ENCODE measurements at places on chromosomes 2 and 18.

DNA sequence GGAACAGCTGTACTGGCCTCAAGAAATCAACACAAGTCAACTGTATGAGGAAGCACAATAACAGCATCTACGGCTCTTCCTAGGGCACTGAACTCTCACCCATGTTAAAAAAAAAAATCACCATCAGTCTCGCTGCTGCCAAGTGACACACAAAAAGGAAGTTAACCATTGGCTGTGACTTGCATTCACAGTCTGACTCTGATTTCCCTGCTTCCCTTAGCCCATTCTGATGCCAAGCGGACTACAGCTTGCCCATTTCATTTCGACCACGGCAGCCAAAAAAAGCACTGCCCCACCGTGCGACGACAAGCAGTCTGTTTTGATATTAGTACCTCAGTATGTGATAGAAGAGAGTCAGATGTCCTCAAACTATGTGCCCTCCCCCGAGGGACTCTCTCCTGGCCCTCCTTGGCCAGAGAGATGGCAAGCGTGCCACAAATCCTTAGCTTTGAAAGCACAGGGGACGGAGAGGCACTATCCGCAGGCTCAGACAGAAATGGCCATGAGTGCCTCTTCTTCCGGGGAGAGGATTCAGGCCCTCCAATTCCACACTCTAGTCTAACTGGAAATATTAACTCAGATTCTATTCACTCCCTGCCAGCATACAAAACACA is 250.0 kb downstream of the TCF4 start:
- no peak for DNase-seq

DNA sequence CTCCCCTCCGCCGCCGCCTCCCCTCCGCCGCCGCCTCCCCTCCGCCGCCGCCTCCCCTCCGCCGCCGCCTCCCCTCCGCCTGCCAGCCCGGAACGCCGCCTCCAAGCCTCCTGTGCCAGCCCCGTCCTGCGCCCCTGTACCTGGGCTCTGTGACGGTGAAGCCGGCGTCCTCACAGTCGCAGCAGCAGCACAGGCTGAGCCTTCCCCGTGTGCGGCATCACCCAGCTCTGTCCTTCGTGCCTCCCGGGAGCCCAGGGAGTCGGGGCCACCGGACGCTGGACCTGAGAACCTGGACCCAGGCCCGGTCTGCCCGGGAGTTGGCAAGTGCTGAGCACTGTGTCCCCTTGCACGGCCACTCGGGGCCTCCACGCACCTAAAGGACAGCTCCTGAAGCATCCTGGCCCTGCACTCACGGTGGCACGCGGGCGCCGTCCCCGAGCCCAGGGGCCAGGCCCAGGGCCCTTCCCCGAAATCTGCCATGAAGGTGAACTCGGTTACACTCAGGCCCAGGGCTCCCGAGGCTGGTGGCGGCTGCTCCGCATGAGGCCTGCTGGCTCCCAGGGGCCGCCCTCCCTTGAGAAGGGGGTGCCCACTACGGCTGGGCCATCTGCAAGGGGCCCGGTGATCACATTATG is 32.9 kb downstream of the RTP5 start:
- no peak for DNase-seq

GRCh38 chr18:55199291-55199963 is 240.2 kb upstream of the CCDC68 start:
- DNase-seq: no peak

- DNase-seq: no peak
These were observed 102.5 kb upstream of the NOSTRIN start for GRCh38 chr2:168699844-168700417.

GRCh38 chr2:163401481-163401880 is 334.3 kb downstream of the FIGN start:
- no peak for DNase-seq

- no peak for DNase-seq
These were observed 14.7 kb upstream of the EPG5 start for GRCh38 chr18:45981821-45982220.

GRCh38 chr2:62293490-62294271 is 97.8 kb downstream of the B3GNT2 start:
- DNase-seq: no peak

DNA sequence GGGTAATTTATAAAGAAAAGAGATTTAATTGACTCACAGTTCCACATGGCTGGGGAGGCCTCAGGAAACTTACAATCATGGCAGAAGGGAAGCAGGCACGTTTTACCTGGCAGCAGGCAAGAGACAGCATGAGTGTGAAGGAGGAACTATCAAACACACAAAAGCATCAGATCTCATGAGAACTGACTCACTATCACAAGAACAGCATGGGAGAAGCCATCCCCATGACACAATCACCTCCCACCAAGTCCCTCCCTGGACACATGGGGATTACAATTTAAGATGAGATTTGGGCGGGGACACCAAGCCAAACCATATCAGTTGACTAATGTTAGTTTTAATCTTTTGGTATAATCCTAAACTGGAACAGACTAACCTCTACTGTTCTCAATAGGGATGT is 49.1 kb upstream of the CPO start:
- no peak for DNase-seq

- no peak for DNase-seq
These were observed 7.9 kb downstream of the PKP4 start for GRCh38 chr2:158464426-158465281.

DNA sequence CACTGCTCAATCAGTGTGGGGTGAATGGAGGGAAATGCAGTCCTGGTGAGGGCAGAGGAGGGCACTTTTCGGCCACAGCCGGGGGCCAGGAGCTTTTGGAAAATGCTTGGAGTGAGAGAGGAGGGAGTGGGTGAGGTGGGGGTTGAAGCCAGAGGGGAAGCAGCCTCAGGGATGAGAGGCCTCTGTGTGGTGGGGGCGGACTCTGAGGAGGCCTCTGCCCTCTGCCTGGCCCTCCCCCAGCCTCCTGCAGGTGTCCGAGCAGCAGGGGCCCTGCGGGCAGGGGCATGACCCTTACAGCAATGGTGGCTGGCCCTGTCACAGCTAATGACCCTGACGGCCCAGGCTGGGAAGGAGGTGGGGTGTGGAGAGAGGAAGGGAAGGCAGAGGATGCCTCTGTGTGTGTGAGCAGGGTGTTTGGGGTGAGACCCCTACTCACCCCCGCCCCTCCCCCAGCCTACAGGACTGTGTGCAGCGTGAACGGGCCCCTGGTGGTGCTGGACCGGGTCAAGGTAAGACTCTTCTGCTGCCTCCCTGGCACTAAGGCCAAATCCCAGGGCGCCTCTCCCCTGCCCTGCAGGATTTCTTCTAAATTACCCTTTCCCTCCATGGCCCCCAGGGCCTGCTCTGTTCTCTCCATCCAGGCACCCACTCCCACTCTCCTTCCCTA is 7.6 kb downstream of the ATP6V1B1 start:
- DNase-seq: no peak

GRCh38 chr2:148071351-148071750 is 50.5 kb downstream of the MBD5 start:
- no peak for DNase-seq

- no peak for DNase-seq
These were observed 601.9 kb upstream of the DDX18 start for GRCh38 chr2:117212562-117212961.

DNA sequence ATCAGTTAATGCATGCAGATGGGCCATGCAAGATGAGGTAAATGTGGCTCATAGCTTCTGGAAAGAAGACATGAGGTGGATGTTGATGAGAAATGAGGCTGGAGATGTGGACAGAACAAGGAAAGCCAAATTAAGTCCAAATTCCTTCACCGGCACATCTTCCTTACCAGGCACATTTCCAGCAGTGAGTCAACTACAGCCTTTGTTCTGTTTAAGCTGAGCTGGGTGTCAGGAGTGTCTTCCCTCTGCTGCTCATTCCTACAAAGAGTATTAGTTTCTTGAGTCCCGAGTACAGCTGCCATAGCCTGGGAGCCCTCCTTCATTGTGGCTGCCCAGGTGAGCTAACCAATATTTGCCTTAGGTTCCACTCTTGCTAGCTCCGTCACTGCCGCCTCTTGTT is 945.0 kb downstream of the SLC4A3 start:
- DNase-seq: no peak

GRCh38 chr18:60643009-60643408 is 270.4 kb upstream of the MC4R start:
- no peak for DNase-seq

- DNase-seq: no peak
These were observed 45.1 kb upstream of the SERTAD2 start for GRCh38 chr2:64698668-64699444.

GRCh38 chr2:224646242-224646846 is 61.2 kb upstream of the CUL3 start:
- no peak for DNase-seq

DNA sequence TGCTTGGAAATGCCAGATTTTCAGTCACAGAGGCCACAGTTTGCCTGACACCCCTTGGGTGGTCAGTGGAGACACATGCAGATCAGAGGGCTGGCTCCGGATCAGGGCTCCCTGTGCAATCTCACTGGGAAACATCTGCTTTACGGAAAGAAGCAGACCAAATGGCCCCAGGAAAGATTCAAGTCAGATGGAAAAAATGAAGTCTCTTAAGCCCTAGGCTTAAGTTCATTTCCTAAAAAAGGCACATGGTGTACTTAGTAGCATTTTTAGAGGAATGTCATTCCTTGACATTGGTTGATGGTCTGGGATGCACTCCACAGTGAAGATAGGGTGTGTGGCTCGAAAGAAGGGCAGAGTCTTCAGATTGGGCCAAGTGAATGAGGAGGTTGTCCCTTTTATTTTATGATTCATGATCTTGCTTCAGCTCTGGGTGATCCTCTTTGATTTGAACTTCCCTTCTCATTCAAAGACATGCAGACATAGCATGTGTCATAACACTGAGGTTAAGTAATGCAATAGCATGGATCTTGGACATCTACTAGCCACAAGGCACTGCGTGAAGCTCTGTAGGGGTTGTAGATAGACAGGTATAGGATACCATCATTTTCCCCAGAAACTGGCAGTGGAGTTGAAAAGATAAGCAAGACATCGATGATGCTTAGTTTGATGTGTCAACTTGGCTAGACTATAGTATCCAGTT is 56.5 kb downstream of the KCNE4 start:
- DNase-seq: no peak

DNA sequence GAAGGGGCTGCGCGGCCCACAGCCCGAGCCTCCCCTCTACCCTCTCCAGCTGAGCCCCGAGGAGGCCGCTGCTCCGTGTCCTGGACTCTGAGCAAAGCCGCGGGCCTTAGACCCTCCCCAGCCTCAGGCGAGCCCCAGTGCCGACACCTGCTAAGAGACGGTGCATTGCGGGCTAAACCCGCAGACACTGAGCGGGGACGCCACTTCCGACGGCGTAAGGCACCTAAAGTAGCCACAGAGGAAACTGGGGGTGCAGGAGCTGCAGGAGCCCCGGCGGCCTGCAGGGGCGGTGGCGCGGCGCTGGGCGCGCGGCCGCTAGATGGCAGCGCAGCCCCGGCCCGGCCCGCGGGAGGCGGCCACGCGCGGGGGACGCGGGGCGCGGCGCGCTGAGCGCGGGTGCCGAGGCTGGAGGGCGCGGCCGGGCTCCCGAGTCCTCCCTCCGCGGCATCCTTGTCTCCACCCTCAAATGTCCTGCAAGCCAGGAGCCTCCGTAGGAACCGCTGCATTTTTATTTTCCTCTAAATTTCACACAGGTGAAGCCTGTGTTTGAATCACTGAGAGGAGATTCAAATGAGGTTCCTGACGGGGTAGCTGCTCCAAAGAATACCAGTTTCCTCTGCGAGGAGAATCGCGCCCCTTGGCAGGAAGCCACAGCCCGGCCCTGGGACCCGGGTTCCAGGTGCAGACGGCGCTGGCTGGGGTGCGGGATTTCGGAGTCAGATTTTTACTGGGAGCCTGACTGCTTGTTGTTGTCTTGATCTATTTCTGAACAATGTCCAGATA is 650.5 kb downstream of the GALR1 start:
- DNase-seq: peak; percentile 22

DNA sequence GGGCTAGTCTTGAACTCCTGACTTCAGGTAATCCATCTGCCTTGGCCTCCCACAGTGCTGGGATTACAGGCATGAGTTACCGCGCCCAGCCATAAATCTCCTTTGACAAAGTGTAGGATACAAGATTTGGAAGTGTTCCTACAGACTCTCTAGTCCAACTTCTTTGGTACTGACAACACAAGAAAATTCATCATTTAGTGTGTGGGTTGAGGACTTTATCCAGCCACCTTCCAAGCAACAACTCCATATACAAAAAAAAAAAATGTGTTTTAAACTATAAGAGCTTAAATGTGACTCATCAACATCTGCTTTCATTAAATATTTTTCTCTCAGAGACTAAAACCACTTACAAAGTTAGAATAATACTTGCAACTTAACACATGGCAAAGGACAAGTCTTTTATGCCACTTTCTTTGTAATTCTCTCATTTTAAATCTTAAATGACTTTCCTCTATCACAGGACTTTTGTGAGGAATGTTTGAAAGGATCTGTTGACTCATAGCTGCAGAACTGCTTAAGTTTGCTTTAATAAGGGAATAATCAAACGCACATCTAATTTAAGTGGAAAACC is 46.2 kb upstream of the ITGAV start:
- DNase-seq: no peak

GRCh38 chr2:240972636-240973521 is 25.5 kb upstream of the SNED1 start:
- DNase-seq: no peak

- no peak for DNase-seq
These were observed 301.6 kb downstream of the SMAD2 start for GRCh38 chr18:47628893-47629292.

DNA sequence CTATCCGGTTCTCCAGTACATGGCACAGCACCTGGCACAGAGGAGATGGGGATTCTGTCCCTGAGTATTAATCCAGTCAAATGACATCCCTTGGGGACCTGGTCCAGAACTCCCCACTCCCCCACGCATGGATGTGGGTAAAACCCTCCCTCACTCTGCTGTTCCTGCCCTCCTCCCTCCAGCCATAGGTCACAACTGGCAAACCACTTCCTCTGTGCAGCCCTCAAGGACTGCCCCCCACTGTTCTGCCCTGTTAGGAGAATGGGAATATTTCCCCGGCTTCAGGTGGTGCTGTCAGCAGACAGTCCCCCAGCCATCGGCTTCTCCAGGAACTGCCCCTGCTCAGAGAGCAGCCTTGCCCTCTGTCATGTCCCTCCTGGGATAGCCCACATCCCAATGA is 1.5 kb upstream of the TFCP2L1 start:
- DNase-seq: no peak

DNA sequence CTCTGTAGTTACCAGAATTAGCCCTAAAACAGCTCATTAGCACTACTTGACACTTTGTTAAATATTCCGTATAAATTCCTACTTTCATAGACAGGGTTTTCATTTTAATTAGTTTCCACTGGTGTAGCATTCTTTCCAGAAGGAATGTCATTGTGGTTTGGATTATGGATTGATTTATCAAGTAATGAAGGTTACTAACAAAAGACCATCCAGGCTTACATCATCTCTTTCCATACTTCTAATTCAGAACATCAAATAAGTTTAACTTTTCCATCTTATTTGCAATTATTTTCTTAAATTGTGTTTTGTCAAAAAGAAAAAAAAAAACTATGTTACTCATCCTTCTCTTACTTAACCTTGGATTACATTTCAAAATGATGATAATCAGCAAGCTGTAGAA is 231.8 kb upstream of the SPOPL start:
- DNase-seq: no peak

- DNase-seq: no peak
These were observed 89.1 kb downstream of the HS1BP3 start for GRCh38 chr2:20561637-20562454.

- no peak for DNase-seq
These were observed 18.4 kb upstream of the HPCAL1 start for GRCh38 chr2:10284108-10284870.

All from stimulated activated CD8-positive, alpha-beta memory T cell treated with anti-CD3 and anti-CD28 coated beads, Interleukin-15, amount 100 ng/mL, for 24 hours (primary cell).